ENCODE measurements at places on chromosomes 4 and X.

DNA sequence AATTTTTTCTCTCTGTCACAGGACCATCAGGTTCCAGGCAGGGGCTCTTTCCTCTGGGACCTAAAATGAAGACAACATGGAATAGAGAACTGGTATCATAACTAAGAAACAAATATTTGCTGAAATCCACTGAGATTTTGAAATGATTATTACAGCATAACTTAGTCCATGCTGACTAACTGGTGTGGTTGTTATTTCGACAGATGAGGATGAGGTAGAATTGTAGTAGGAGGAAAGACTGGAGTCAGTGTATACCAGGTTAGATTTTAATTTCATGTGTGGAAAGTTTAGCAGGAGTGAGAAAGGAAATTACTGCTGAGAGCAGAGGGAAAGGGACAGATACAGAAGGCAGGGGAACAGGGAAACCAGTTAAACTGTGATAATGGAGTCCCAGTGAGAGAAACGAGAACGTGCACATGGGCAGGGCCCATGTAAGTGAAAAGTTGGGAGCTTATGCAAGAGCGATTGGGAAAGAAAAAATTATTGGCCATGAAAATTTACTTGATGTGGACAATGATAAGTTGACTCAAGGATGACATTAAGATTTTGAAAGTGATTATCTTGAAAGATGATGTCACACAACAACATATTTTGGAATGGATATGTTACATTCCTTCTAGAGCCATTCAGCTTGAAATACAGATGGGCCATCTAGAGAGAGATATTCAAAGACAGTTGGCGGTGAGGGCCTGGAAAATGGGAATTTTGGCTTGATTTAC is 98.7 kb upstream of the DDIT4L start:
- no peak for DNase-seq

DNA sequence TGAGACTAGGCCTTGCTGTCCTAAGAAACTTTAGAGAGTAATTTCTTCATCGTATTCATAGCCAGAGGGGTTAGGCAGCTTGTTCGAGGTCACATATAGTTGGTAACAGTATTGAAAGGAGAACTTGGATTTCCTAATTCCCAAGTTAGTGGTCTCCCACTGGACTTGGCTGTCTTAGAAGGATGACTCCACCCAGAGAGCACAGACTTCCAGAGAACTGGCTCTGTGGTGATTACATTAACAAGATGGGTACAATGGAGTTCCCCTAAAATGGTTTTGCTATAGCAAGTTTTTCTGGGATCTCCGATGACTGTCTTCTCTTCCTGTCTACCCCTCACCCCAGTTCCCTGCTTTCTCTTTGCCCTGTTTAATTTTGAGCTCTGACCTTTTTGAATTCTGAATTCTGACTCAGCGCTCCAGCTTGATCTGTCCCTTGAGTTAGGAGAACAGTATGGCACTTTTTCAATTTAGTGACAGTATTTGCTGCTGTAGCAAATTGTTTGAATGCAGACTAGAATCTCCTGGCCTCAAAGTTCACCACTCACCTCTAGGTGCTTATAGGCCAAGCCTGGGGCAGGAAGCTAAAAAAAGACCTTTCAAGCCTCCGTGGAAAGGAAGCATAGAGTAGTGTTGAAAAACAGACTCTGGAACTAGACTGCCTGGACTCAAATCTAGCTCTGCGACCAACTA is 6.9 kb downstream of the MSN start:
- DNase-seq: no peak

GRCh38 chr4:93658443-93658842 is 170.1 kb upstream of the ATOH1 start:
- DNase-seq: no peak

- DNase-seq: no peak
Observed at GRCh38 chr4:147052361-147052760, 106.7 kb upstream of the TTC29 start.

- DNase-seq: no peak
Observed at GRCh38 chr4:74062953-74063352, 24.5 kb upstream of the CXCL3 start.

DNA sequence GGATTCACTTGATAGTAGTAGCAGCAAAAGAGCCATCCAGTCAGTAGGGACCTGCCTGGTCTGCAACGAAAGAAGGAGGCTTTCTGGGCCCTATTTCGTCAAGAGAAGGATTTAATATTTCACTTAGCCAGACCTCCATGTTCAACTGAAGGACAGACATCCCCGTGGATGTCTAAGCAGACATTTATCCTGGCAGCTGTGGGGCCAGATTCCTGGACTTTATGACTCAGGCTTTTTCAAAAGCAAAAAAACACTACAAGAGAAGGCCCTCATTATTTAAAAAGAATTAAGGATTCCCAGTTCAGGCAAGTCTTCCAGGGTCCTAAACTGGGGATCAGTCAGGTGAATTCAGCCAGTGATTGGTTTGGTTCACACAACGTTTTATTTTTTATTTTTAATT is 88.5 kb upstream of the TSPAN5 start:
- DNase-seq: no peak

GRCh38 chr4:54513204-54513603 is 144.6 kb upstream of the KIT start:
- DNase-seq: no peak

Measured in C1 segment of cervical spinal cord (tissue), 14 donors.